ENCODE measurements at places on chromosomes 5 and 9.

DNA sequence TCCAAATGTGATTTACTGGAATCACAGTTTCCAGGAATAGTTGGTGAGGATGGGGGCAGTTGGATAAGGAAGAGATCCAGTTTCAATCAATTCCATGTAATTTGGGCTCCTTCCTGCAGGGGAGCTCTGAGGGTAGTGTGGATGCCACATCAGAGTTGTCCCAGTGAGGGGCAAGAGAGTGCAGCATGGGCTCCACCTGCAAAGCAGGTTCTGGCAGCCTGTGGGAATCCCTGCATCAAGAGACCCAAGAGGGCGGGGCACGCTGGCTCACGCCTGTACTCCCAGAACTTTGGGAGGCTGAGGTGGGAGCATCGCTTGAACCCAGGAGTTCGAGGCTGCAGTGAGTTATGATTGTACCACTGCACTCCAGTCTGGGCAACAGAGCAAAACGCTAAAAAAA is 188.5 kb downstream of the CACNA1B start:
- DNase-seq = no peak

DNA sequence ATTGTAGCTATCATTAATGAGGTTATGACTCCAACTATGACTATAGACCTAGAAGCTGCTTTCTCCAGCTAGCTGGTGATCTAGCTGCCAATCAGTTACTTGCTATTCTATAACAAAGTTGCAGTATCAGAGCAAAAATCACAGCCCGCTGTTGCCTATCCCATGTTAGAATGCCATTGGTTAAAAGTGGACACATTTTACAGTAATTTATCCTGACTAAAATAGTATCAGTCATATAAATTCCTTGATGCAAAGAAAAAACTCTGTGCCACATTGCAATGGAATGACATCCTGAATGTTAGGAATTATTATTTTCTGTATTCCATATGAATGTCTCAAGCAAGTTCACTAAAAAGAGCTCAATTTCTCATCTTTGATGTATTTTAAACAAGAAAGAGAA is 626.5 kb downstream of the PDE4D start:
- no peak for DNase-seq

GRCh38 chr5:136337788-136338187 is 27.6 kb downstream of the TRPC7 start:
- DNase-seq = no peak

GRCh38 chr9:128393970-128394369 is 22.8 kb downstream of the URM1 start:
- no peak for DNase-seq

GRCh38 chr5:65718576-65719310 is 3.2 kb downstream of the SGTB start:
- no peak for DNase-seq

DNA sequence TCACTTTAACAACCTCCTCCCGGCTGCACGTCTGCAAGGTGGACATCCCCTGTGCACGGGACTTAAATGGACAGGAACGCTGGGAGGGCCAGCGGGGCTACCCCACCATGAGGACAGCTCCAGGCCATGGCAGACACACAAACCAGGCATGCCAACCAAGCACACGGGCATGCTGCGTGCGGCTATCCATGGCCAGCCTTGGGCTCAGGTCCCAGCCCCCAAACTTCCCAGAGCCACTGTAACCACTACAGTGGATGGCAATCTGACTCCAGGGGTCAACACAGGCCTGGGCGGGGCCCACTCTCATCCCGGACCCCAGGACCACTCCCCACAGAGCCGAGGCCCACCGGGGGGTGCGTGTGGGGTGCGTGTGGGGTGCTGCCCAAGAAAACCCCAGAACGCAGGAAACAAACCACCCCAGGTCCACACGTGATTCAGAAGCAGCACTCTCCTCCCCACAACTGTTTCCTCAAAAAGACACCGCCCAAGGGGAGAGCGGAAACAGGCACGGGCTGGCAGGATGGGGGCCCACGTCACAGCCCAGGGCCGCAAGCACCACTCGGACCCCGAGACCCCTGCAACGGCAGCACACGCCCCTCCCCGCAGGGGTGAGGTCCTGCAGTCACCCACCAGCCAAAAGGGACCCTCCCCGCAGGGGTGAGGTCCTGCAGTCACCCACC is 7.4 kb downstream of the SLC12A7 start:
- peak; percentile 48 for DNase-seq
